Neural crest cell (in vitro differentiated cells): ENCODE measurements at places on chromosomes 12 and 14.

GRCh38 chr14:92600318-92601053 is 86.9 kb downstream of the RIN3 start:
- no peak for DNase-seq
- H3K36me3 ChIP-seq = peaks cover 2% of the 10 kb centered on the region

- no peaks in the 10 kb centered on the region for H3K36me3 ChIP-seq
- H3K27ac ChIP-seq = no peak overlapping the region
- no peak overlapping the region for H3K4me3 ChIP-seq
- H3K27me3 ChIP-seq = no peaks in the 10 kb centered on the region
Observed at GRCh38 chr12:110102255-110102654, 21.9 kb upstream of the IFT81 start.

DNA sequence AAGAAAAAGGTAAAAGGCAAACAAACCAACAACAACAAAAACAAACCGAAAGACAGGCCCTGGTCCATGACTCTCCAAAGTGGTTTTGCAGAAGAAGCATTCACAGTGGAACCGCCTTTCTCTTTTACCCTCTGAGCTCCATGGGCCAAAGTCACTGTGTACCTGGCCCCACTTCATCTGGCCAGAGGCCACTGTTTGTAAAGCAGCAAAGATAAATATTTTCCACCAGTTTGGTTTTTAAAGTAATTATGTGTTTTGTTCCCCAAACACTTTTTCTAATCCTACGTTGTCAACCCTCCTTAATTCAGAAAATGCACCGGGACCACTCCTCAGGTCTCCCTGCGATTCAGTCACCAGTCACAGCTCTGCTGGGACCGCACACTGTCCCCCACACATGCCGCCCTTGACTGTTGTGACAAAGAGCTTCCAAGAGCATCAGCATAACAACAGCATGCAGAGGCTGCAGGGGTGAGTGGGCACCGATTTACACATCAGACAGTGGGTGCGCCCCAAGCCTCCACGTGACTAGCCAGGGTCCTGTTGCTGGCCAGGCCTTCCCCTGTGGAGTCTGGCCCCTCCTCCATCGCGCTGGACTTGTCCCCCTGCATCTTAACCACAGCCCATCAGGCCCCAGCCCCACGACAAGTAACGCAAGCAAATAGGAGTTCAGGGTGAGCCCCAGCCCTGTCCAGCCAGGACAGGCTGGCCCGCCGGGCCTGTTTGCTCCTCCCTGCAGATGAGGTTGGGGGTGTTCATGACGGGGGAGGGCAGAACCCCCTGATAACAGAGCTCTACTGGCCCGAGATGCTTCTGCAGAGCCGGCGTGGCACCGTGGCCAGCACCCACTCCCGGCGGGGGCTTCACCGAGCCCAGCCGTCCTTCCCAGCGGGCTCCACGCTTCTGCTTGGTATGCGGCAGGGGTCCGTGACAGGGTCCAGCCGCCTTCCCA is 65.2 kb upstream of the DIO3 start:
- H3K4me1 ChIP-seq = peaks cover 29% of the 10 kb centered on the region
- no peak for DNase-seq
- H3K4me3 ChIP-seq = no peak overlapping the region

- H3K4me1 ChIP-seq = peaks cover 27% of the 10 kb centered on the region
- H3K4me3 ChIP-seq = no peak overlapping the region
- H3K27me3 ChIP-seq = no peaks in the 10 kb centered on the region
- H3K36me3 ChIP-seq = no peaks in the 10 kb centered on the region
- H3K27ac ChIP-seq = no peak overlapping the region
Observed at GRCh38 chr12:97046901-97047300, 139.8 kb downstream of the NEDD1 start.

DNA sequence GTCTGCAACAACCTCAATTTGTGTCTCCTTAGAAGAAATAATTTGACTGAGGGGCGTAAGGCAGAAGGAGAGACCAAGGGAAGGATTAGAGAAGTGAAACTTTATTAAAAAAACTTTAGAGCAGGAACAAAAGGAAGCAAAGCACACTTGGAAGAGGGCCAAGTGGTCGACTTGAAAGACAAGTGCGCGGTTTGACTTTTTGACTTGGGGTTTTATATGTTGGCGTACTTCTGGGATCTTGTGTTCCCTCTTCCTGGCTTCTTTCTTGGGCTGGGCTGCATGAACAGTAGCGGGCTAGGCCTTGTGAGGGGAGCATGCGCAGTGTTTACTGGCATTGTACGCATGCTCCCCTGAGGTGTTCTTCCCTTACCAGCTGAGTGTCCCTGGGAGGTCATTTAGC is 369.3 kb upstream of the DCN start:
- peaks cover 12% of the 10 kb centered on the region for H3K36me3 ChIP-seq
- no peaks in the 10 kb centered on the region for H3K4me1 ChIP-seq
- DNase-seq = no peak
- H3K27ac ChIP-seq = no peak overlapping the region
- H3K27me3 ChIP-seq = no peaks in the 10 kb centered on the region

DNA sequence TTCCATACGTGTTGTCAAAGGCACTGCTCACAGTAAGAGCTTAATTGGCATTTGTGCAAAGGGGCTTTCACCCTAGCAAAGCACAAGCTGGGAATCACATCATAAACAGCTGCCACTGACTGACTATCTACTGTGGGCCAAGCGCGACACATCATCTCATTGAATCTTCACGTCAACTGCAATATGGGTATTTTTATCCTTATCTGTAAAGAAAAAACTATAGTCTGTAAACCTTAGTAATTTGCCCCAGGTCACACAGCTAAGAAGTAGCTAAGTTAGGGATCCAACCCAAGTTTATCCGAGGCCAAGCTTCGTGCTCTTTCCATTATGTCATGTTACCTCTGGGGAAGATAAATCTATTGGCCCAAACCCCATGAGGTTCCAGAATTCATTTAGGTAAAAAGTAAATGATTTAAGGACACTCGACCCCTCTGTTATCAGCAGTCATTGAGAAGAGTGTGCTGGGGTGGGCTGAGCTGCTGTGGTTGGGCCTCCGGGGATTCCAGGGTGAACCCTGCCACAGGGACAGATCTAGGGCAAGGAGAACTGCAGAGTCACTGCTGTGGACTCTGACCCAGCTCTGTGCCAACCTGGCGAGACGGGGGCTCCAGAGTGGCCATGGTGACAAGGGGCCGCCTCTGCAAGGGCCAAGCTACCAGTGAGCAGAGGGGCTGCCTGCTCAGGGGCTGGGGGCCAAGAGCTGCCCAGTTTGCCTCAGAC is 27.6 kb downstream of the NCKAP5L start:
- H3K27me3 ChIP-seq = no peaks in the 10 kb centered on the region
- H3K36me3 ChIP-seq = peaks cover 8% of the 10 kb centered on the region
- H3K4me3 ChIP-seq = no peak overlapping the region
- no peak for DNase-seq
- H3K27ac ChIP-seq = no peak overlapping the region

DNA sequence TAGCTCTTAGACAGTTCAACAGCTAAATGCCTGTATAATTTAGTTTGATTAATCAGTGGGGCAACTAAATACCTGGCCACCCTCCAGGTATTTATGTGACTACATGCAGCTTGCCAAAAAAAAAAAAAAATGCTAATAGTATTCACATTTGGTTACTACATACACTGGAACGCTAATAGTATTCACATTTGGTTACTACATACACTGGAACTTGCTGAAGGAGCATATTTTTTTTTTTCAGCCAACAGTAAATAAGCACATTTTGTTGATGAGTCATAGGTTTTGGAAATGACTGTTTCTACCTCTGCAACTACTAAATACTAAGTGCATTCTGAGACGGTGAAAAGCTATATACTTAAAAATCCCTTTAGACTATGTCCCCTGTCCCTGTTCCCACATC is 1172.3 kb downstream of the LRFN5 start:
- H3K27me3 ChIP-seq = no peaks in the 10 kb centered on the region
- H3K4me3 ChIP-seq = no peak overlapping the region
- no peaks in the 10 kb centered on the region for H3K36me3 ChIP-seq
- H3K4me1 ChIP-seq = no peaks in the 10 kb centered on the region
- no peak for DNase-seq
- H3K27ac ChIP-seq = no peak overlapping the region

DNA sequence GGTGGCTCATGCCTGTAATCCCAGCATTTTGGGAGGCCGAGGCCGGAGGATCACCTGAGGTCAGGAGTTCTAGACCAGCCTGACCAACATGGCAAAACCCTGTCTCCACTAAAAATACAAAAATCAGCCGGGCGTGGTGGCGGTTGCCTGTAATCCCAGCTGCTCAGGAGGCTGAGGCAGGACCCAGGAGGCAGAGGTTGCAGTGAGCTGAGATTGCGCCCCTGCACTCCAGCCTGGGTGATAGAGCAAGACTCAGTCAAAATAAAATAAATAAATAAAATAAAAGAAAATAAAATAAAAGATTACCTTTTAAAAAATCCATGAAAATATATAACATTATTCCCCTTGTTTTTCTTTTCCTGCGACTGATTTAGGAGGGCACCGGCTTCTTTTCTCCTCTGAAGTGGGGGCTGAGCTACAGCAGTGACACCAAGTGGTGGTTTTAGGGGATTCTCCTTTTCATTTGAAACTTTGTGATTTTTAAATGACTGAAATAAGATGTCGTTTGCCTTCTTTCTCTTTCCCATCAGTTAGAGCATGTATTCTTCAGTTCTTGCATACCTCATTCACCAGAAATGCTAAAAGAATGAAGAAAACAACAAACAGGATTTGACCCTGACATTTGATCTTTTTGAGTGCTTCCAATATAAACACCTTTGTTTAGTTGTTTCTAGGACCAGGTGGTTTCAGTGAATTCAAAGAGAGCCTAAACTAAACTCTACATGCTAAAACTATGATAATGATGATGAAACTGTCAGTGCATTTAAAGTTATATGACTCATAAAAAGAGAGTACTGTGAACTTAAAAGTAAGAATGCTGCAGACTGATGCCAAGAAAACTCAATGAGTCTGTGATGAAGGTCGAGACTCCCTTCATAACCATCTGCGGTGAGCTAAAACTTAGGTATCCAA is 22.6 kb upstream of the PKP2 start:
- H3K27me3 ChIP-seq = peaks cover 6% of the 10 kb centered on the region
- H3K36me3 ChIP-seq = no peaks in the 10 kb centered on the region
- H3K4me3 ChIP-seq = no peak overlapping the region
- no peaks in the 10 kb centered on the region for H3K4me1 ChIP-seq
- H3K27ac ChIP-seq = no peak overlapping the region
